ENCODE measurements at places on chromosomes 7 and 10. TPM values are rescaled to one million over a fixed set of nuclear protein-coding genes. Genes with fewer than 3 reads are reported as not detected.

- DNase-seq, result no peak
Observed at GRCh38 chr7:51308265-51308664, 8.3 kb downstream of the COBL start.

CCDC172 gene
- not detected for total RNA-seq

GRCh38 chr7:24301703-24302102 is 17.7 kb downstream of the NPY start:
- DNase-seq, result no peak

NSUN6 gene
- 13.5 TPM for total RNA-seq

DNA sequence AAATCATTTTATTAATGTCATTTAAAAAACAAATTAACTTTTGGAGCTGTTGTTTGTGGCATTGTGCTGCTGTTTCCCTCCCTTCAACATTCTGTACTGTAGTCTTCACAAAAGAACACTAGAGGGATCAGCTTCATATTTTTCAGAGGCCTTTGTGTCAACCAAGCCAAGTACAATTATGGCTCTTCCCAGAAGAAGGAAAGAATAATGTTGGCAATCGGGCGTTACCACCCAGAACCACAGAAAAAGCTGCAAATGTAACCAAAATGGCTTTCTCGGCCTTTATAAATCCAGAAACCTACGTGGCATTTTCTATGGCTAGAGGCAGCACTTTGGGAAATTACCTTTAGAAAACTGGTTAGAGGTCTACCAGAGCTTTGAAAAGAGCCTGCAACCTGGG is 98.8 kb upstream of the COL1A2 start:
- no peak for DNase-seq

GRCh38 chr10:61961278-61961677 is 59.8 kb downstream of the ARID5B start:
- DNase-seq, result no peak

AKR1C4 gene
- total RNA-seq, result not detected

DNA sequence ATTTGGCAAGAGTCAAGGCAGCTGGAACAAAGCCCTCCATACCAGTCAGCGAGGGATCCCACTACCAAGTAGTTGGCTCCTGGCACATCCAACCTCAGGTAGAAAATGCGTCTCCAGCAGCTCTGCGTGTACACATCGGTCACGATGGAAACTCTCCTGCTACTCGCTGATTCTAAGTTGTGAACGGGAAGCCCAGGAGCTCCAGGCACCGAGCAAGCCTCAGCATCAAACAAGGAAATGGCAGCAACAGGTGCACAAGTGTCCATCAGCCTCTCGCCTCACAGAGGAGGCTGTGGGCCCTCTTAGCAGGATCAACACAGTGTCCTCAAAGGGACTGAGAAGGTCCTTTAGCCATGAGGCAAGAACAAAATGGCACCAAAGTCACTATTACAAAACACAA is 127.0 kb downstream of the TCERG1L start:
- DNase-seq, result no peak

GRCh38 chr10:75062506-75063299 is 48.8 kb upstream of the SAMD8 start:
- no peak for DNase-seq

- DNase-seq, result no peak
Observed at GRCh38 chr10:89003344-89003743, 12.7 kb downstream of the FAS start.

- peak; percentile 11 for DNase-seq
Observed at GRCh38 chr7:151857866-151858450, 19.0 kb downstream of the PRKAG2 start.

ADCYAP1R1 gene
- total RNA-seq, result 6.1 TPM

NODAL gene
- total RNA-seq, result not detected

TMEM243 gene
- 25.3 TPM for total RNA-seq

DNA sequence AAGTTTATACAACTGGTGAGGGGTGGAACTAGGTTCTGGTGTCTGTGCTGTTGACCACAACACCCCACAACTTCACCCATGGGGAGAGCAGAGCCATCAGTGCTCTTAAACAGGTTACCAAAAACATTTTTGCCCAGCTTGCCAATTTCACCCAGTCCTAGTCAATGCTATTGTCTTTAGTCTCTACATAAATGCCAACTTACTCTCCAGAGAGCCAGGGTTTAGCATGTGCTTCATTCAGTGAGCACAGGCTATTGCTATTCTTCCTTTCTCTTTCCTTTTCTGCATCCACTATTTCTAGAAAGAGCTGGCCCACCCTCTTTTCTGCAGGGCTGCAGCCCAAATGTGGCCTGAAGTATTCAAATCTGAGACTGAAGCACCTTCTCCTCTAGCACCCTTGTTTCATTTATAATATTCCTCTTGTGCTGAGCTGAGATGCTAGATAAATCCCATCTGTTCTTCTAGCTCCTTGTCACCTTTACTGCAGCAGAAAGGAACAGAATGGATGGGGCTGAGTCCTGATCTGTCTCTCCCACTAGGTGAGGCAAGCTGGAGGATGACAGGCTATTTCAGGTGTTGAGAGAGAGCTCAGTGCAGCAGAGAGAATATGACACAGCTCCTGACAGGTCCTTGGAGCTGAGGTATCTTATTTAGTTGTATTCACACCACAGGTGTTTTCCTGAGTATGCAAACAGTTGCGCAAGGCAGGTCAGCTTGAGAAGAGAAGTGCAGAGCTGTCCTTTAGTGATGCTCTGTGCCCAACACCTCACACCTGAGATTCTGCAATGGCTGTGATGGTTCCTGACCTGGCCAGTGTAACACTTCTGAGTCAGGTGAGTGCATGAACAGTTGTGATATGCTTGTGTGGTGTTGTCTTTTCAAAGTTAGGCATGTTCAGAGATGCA is 819.2 kb downstream of the CCSER2 start:
- DNase-seq, result no peak

NEURL1 gene
- total RNA-seq, result 0.18 TPM

GRCh38 chr10:129843702-129844101 is 120.4 kb downstream of the EBF3 start:
- no peak for DNase-seq

PGAM2 gene
- 4.1 TPM for total RNA-seq

BAZ1B gene
- total RNA-seq, result 49.3 TPM

DNA sequence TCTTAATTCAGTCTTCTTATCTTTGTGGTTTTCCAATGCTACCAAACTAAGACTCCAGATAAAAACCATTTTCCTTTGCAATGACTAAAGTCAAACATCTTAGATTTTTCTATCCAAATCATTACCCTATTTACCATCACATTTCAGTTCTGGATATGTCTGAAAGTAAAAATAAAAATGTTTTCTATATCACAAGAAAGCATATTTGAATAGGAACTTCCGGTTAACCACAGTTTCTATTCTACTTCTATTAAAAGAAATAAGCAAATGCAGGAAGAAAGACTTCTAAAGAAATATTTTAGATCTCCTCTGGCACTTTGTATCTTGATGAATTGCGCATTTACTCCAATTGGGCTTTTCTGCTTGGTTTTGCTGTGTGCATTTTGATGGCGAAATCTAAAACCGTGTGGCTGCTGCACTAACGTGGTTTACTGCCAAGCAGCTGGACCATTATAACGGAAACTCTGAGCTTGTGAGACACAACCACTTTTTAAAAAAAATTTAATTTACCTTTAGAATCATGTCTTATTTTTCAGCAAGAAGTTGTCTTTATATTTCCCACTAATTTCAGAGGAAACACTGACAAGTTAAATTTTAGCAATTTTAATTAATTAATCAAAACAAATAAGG is 146.1 kb downstream of the VPS50 start:
- DNase-seq, result no peak

GRCh38 chr10:42951486-42952251 is 125.2 kb upstream of the RET start:
- no peak for DNase-seq

DNA sequence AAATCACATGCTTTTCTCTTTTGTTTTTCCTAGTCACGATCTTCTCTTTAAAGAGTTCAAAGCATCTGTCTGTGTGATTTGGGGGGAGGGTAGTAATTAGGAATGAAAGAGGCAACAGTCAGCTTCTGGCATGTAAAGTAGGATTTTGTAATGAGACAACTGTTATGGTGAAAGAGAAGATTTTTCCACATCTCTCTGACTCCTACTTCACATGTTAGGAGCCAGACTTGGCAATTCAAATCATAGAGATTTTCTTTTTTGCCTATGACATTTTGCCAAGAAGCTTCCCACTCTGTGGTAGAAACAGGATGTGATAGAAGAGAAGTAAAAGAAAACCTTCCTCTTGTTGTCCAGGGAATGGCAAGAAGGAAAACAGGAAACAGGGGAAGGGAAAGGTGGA is 38.3 kb upstream of the KLHL7 start:
- no peak for DNase-seq

DNA sequence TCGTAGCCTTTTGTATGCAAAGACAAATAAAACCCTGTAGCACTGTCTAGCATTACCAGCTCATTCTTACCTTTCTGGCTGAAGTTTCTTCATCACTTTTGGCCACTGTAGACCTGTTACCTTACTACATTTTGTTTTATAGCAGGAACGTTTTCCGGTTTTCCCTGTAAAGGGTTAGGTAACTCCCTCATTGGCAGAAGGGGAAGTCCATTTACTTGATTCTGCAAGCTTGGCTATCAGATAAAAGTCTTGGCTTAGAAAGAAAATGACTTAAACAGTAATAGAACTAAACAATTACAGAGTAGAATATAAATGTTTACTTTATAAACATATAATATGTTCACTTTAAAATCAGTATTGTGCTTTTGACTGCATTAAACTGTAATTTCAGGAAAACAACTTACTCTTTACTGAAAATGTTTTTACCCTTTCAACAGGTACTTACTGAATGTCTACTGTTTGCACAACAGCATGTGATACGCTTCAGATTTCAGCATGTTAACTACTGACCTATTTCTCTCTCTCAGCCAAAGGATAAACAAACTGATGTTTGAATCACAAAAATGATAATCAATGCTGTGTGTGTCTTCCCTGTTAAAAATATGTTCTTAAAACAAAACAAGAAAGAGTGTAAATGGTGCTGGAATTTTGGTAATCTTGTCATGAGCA is 67.1 kb downstream of the OTUD1 start:
- DNase-seq, result no peak

DNA sequence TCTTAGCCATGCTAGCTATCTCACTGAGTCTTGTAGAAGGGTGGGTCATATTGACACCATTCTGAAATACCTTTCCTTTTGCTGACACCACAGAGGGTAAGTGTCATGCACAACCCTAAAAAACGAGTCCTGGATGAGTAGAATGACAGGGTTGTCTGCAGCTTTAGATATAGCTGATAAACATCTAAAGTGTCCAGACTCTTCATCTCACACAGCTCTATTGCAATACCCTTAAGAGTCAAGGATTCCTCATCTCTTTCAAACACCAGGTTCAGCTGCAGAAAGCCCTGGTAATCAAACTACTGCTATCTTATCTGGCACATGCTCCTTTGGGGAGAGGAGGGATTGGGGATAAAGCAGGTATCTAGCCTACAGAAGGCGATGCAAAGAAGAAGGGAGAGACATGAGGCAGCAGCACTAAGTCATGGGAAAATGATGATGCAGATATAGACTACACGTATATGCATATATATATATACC is 127.0 kb downstream of the ANK3 start:
- no peak for DNase-seq

- DNase-seq, result no peak
Observed at GRCh38 chr10:94037286-94037685, 43.6 kb downstream of the PLCE1 start.

PAPSS2 gene
- total RNA-seq, result 57.2 TPM

TDRD1 gene
- total RNA-seq, result 0.19 TPM

DNA sequence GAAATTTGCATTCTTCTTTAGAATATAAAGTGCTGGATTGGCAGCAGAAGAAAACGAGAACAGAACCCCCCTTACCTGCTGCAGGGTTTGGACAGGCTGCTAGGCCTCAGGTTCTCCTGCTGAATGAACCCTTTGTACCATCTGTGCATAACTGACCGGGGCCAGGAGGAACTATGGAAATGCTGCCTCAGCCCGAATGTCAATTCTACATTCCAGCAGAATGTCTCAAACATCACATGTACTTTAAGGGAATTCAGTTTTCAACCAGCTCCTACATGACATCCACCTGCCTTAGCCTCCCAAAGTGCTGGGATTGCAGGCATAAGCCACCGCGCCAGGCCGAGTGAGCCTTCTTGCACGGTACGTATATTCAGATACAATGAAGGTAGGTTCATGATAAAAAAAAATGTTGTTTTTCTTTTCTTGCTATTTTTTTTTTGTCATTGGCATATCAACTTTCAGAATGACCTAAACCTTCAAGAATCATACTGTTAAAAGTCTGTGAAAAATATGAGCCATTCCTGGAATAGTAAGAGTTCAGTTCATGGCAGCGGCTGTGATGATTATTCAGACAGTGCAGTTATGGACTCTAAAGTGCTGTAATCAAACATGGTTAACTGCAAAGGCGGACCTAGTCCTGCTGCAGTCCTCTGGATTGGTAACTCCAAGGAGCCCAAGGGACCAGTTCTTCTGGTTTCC is 84.4 kb upstream of the TNS3 start:
- no peak for DNase-seq

DNA sequence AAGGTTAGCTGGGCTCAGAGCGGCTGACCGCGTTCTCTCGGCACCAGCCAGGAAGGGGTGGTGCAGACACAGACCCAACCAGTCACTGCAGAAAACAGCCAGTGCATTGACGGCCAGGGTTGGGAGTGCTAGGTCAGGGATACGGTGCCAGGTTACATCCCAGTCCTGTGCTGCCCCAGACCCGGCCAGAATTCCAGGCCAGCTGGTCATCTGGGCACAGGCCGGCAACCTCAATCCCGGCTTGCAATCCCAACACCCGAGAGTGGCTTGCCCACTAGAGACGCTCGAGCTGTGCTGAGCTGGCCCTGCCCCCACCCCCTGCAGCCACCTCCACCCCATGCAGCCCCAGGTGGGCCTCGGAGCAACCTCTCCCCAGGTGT is 3.8 kb downstream of the PRAP1 start:
- DNase-seq, result no peak

SPDYE2 gene
- not detected for total RNA-seq

PFKP gene
- 126 TPM for total RNA-seq

GRCh38 chr10:20166096-20166675 is 350.0 kb downstream of the PLXDC2 start:
- no peak for DNase-seq

- no peak for DNase-seq
Observed at GRCh38 chr7:143286522-143286890, 1.6 kb upstream of the CASP2 start.

Measured in aorta (tissue), 5 donors.